Muscle of arm (tissue), 14 donors: ENCODE measurements at places on chromosomes 2 and 18.

- DNase-seq, result no peak
Observed at GRCh38 chr18:3648200-3648599, 198.2 kb downstream of the TGIF1 start.

DNA sequence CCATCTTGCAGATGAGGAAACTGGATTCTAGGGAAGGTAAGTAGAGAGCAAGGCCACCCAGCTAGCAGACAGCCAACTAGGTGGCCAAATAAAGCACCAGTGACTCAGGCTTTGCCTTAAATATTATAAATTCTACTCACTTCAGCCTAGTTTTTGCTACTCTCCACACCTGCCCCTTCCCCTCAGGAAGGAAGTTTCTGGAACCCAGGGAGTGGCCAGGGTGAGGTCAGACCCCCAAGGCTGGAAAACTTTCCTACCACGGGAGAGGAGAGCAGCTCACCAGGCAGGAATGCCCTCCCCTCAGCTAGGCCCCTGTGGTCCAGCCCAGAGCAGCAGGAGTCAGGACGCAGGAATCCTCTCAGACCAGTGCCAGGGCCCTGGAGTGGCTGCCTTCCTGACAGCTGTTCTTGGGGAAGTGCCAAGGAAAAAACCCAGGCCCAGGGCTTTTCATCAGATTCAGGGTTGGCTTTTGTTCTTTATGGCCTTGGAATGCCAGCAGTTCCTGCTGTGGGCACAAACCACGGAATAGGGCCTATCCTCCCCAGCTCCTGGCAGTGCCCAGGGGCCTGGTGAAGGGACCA is 5.1 kb upstream of the PAX8 start:
- no peak for DNase-seq

DNA sequence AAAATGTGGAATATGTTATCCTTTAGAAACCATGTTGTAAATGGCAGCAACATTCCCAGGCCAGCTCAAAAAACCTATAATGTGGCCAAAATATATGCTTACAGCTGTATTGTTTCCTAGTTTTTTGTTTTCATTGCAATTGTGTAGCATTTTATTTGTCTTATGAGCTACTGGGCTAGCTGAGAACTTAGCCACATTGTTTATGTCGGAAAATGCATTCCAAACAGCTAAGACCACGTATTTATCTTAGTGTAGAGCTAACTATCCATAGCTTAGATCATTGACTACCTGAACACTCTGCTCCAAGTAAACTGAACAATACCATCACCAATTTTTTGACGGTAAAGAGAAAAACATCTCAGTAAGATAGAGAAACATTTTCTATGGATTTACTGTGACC is 38.4 kb downstream of the METAP1D start:
- no peak for DNase-seq

DNA sequence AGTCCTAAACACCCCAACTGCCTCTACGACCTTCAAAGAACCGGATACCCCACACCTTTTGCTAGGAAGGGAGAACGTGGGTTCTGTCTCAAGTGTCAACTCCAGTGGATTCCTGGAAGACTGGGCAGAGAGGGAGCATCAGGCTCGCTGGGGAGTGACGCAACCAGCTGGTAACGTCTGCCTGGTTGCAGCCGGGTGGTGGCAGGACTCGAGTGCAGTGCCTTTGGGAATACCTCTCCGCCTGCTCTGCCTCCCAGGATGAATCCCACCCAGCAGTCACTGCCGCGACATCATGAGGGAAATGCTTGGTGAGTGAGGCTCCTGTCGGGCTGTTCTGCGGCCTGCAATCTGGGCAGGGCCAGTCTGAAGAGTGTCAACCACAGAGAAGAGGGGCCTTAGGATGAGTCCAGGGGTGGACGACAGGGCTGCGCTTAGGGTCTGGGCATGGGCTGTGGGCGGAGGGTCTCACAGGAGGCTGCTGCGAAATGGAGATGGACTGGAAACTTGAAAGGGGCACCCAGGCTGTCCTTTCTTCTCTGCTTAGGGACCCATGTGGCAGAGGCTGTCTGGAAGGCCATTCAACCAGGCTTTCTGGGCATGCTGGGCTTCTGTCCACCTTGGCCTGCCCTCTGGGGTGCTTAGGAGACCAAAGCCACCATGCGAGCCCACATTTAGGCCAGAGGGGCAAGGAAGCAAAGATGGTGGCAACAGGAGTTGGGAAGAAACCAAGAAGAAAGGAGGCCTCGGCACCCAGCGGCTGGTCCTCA is 12.9 kb downstream of the GPR17 start:
- no peak for DNase-seq

- no peak for DNase-seq
Observed at GRCh38 chr2:136118819-136119716, 1.1 kb upstream of the CXCR4 start.

DNA sequence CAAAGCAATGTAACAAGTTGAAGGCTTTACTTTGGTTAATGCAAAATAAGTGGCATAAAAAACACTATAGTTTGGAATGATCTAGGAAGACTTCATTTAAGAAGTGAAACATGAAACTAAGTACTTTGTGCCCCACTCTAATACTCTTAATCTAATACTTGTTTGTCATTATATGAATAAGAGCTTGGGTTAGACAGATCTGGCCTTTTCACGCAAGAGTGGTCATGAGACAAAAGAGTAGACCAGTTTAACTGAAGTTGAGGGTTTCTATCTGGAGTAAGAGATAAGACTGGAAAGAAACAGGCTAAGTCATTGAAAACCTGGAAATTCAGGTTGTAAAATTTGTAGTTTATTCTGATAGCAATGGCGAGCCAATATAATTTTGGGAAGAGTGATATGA is 2.8 kb downstream of the SLC30A6 start:
- DNase-seq, result no peak
